ENCODE measurements at places on chromosomes 7 and 10.

DNA sequence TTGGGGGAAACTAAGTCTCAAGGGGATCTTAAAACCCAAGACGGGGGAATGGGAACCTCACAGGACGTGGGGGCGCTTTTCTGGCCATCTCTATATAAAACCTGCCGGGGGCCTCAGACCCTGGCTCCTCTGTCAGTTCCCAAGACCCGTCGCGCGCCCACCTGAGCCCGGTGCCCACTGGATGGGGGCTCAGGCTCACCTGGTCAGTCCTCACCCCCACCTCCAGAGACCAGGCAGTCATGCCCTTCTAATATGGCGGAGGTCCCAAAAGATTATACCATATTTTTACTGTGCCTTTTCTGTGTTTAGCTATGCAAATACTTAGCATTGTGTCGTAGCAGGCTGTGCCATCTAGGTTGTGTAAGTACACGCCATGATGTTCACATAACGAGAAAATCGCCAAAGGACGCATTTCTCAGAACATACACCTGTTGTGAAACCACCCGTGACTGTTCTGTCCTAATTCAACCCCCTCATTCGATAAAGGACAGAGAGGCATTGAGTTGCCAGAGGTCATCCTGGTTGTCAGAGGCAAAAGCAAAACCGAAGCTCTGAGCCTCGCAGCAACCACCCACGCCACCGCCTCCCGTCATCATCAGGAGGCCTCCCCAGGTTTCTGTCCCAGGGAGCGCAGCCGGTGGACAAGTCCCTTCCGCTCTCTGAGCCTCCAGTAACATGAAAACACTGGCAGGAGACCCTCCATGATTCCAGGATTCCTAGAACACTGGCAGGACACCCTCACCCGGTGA is 28.9 kb downstream of the OAT start:
- DNase-seq: no peak

DNA sequence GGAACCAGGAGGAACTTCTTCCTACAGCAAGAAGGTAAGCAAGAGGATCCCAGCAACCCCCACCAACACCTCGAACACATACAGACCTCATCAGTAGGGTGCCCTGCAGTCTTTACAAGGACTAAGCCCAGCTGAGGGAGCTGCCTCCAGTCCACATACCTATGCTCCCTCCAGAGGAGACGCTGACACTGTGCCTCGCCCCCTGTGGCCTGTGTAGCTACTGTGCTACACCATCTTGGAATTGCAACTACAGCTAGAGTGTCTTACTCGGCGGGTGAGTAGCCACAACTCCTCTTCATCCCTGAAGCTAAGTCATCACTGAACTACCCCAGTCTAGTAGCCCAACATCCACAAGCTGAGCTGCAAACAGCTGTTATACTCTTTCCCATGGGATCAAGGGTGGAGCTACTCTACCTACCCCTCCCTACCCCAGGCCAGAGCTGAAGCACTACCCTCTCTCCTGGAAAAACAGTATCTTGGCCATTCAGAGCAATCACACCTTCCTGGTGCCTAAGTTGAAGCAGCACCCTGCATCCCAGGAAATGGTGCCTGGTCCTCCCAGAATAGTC is 42.2 kb upstream of the CAMK2B start:
- DNase-seq: no peak

DNA sequence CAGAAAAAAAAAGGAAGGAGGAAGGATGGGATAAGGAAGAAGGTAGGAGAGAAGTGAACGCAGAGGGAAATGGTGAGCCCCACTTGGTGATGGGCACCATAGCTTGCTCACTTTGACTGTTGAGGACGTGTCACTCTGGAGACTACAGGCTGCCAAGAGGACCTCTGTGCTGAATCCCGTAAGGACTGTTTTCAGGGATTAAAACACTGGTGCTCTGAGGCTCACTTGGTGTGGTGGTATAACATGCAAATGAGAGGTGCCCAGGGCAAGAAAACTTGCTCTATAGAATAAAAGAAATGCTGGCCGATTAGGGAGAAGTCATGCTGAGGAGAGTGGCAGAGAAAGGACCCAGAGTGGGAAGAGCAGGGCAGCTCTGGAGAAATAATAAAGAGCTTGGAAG is 5.3 kb upstream of the IL2RA start:
- no peak for DNase-seq

- no peak for DNase-seq
Measured at GRCh38 chr10:17217631-17218232, 10.3 kb upstream of the VIM start.

GRCh38 chr7:149097088-149097487 is 6.6 kb upstream of the ZNF786 start:
- DNase-seq: no peak

GRCh38 chr7:146090023-146090645 is 26.5 kb upstream of the CNTNAP2 start:
- no peak for DNase-seq

DNA sequence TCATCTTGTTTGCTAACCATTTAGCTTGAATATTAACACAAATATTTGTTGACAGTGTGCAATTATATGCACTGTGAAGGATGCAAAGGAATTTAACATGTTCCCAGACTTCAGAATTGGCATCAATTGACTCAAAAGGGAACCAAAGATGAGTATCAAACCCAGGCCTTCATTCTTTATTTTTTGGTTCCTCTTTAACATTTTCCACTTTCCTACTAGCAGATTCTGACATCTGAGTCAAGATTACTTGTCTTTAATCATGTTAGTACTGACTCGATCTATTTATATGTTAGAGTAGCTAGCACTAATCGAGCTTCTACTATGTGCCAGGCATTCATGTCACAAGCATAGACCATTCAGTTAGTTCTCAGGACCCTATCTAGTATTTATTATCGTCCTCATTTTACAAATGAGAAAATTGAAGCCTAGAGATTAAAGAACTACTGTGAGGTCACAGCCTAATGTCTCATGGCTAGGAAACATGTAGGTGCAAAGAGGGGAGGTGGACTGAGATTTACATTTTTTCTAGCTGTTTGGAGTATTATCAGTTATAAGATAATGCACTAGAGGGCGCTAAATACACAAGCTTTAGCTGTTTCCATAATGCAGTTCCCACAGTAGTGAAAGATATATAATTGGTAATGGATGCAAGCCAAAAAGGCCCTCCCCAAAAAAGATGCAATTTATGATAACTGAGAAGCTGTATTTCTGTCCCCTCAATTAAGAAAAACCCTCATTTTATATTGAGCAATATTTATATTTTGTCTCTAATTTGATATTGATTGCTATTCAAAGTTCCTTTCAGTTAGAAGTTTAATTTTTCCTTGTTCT is 32.9 kb upstream of the KMT2E start:
- no peak for DNase-seq

GRCh38 chr7:39637400-39637799 is 14.0 kb downstream of the RALA start:
- no peak for DNase-seq

DNA sequence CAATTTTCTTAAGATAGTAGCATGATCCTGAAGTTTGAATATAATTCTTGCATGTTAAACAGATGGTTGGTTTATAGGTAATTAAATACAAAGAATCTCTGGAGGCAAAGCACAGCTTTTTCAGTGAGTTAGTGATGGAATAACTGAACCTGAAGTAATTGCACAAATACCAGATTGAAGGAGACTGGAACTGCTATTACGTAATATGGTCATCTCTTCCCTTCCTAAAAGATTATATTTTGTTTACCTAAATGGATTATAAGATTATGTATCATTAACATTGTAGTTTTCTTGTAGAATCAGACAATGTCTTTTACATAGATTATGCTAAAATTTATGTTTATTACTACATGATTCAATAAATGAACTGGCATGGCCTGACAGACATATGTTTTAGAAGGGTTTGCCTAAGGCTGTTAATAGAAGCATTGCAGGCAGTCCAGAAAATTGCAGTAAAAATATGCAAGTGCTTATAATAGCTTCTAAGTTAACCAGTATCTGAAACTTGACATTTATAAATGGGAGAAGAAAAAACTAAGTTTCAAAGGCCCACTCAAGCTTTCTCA is 35.8 kb upstream of the GPR37 start:
- DNase-seq: no peak

- DNase-seq: no peak
Measured at GRCh38 chr10:88095223-88095721, 231.8 kb downstream of the PTEN start.

DNA sequence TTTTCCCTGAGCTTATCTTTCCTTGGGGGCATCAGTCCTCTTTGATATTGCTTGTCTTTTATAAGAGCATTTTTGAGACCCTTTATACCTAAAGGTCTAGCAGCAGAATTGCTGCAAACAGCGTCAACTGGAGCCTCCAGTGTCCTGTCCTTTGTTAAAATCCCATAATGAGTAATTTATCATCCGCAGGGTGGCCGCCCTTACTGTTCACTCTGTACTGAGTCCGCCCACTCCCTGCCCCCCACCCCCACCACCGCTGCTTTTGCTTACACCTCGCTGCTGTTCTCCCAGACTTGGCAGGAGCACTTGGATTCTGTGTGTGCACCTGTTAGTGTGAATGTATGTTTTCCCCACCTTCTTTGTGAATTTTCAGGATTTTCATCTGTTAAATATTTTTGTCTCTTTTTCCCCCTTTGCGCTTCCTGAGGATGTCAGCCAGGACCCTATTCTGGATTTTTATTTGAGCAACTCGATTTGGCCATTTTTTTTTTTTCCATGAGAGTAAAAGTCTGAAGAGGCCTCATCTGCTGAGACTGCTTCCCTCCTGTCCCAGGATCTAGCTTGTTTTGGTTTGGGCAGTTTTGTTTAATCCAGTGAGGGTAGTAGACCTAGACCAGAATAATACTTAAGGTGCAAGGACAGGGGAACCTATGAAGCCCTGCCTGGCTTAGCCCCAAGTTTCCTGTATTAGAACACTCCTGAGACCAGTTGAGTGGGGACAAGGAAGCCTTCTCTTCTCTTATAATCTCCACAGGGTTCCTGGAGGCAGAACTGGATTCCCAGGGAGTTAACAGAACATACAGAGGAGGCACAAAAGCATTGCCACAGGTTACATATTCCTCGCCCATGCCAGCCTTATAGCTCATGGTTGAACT is 8.2 kb downstream of the AGFG2 start:
- DNase-seq: no peak

DNA sequence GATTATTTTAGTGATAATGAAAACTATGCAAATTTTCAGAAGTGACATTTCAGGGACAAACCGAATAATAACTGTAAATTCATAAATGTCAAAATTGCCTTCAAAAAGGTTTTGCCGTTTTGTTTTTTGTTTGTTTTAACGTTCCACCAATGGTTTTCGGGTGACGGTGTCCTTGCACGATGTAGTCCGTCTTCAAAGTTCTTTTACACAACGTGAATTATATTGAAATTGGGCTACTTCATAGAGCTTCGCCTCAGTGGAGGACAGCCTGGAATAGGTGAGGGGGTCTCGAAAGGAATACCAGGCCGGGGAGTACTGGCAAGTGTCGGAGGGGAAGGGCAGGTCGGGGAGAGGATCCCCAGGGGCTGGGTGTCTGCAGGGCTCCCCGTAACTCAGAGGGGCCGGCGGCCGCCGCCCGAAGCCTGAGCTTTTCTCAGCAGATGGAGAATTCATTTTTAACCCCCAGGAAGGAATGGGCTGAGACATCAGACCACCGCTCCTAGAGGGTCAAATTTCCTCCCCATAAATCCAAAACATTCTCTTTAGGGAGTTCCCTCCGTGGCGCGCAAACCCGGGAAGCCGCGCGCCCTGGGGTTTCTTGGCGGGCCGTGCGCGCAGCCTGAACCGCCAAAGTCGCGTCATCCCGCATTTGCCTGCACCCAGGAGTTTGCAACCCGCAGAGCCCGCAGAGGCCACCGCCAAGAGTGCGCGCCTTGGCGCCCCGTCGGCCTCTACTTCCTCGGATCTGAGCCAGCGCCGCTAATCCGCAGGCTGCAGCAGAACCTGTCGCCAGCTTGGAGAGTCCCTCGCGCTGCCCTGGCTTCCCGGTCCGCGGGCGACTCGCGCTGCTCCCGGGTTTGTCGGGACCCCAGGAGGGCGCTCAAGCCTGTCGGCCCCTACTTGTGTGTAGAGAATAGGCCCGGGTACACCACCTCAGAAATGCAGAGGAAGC is 17.3 kb upstream of the EVX1 start:
- DNase-seq: no peak

- no peak for DNase-seq
Measured at GRCh38 chr7:157253850-157254249, 83.0 kb upstream of the DNAJB6 start.

- no peak for DNase-seq
Measured at GRCh38 chr7:123674399-123675180, 18.9 kb downstream of the LMOD2 start.

DNA sequence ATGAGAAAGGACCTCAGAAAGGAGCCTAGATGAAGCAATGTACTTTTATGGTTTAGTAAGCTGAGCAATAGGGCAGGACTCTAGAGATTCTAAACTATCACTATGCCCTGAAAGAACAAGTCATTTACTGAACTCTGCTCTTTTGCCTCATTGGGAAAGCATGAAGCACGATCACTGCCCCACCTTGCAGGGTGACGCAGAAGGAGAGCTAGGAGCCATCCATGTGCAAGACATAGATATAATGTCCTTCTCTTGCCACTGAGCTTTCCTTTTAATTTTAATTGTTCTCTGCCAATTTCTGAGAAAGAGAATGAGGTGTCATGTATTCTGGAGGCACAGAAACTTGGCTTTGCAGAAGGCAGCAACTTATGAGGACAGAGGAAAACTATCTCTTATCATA is 108.3 kb downstream of the SORCS1 start:
- no peak for DNase-seq

GRCh38 chr7:136677471-136678365 is 190.7 kb upstream of the CHRM2 start:
- DNase-seq: no peak

DNA sequence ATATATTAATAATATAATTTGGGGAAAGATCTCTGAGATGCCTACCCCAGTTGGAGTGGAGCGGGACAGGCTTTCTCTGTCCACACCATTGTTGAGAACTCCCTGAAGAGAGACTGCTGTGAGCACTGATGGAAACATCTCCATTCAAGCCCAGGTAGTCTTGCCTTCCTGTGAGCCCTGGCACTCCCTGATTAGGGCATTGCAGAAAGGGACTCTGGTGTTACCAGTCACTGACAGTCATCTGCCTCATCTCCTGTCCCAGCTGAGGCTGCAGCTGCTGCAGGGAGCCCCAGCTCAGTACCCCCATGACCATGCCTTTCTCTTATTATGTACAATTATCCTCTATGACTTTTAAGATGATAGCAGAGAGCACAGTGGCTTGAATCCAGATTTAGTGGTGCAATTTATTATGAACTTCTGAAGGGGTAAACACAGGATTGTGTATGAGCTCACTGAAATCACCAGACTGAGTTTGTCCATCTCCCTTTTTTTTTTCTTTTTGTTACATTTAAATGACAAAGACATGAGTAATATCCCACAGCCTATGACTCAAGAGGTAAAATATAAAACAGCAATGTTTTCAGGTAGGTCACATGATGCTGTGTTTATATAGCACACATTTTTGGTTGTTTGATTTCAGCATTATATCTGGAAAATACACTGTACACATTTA is 236.9 kb downstream of the SLC25A13 start:
- no peak for DNase-seq

- DNase-seq: no peak
Measured at GRCh38 chr10:46052057-46052790, 6.2 kb upstream of the MSMB start.

All from ecto neural progenitor cell (in vitro differentiated cells).